Dermis microvascular lymphatic vessel endothelial cell (primary cell): ENCODE measurements at places on chromosomes 12 and 14. TPM values are rescaled to one million over a fixed set of nuclear protein-coding genes. Genes with fewer than 3 reads are reported as not detected.

- DNase-seq = peak; percentile 96
Measured at GRCh38 chr12:10067942-10068341, 30.8 kb downstream of the CLEC1A start.

DNA sequence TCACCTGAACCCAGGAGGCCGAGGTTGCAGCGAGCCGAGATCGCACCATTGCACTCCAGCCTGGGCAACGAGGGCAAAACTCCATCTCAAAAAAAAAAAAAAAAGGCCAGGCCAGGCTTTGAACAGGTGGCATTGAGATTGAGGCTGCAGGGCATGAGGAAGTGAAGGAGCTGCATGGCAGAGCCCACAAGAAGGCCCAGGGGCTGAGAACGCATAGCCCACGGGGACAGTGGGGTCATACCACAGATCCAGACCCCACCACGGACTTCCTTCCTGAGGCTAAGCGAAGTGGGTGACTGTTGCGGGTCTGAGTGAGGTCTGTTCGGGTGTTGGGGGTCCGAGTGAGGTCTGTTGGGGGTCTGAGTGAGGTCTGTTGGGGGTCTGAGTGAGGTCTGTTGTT, 7.8 kb downstream of the JAG2 start:
- no peak for DNase-seq

Gene FOXN4
- total RNA-seq = not detected in 2 replicates

GRCh38 chr12:68012712-68013111, 23.5 kb downstream of the IFNG-AS1 start:
- DNase-seq = no peak

DNA sequence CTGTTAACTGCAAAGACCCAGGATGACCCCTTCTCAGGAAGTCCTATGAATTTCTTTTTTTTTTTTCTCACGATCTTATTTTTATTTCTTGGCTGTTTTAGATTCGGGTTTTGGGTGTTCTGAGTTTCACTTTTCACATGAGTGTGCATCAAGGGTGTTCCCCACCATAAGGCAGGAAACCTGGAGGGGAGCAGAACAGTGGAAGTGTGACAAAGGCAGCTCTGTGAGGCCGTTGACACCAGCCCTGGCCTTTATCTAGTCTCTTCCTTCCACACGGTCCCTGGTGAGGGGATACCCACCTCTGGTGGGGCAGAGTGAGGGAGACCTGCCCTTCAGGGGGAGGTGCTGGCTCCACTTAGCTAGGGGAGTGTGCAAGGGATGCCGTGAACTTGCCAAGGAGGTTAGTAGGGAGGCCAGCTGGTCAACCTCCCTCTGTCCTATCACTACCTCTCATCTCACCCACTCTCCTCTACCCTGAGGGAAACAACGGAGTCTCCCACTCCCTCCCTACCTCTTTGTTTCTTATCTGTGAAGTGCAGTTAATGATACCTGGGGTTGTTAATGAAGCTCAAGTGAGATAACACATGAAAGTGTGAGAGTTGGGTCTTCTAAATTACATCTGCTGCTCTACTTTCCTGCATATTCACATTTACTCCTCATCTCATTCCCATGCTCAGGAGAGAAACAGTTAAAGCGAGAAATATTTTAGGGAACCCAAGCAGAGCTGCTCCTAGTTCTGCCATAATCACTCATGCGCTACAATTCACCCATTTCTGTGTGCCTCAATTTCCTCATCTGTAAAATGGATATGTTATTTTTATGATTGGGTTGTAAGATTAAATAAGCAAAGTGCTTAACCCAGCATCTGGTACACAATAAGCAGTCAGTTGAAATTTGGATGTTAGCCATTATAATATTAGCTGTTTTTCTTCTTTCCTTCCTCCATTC, 4.4 kb upstream of the GALNT6 start:
- no peak for DNase-seq

GRCh38 chr14:103593577-103593976, 30.8 kb downstream of the COA8 start:
- DNase-seq = peak; percentile 53

DNA sequence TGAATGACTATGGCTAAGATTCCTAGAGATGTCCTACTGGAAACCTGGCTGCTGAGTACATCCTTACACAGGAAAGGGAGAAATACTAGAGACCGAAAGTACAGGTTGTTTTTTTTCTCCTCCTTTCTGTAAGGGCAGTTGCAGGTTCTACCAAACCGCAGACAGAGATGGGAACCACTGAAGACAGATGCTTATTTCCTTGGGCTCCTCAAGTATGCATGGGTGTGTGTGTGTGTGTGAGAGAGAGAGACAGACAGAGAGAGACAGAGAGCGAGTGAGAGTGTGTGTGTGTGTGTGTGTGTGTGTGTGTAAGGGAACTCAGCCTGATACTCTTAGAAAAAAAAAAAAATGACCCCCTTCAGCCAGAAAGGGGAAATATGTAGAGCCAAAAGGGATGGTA, 42.5 kb downstream of the MAP4K5 start:
- DNase-seq = no peak

GRCh38 chr12:123952037-123952436, 20.6 kb downstream of the CCDC92 start:
- DNase-seq = no peak

GRCh38 chr12:61011767-61012423, 1248.3 kb upstream of the USP15 start:
- DNase-seq = no peak

Gene PDE3A
- 0.39 and 0.51 TPM in 2 replicates for total RNA-seq

DNA sequence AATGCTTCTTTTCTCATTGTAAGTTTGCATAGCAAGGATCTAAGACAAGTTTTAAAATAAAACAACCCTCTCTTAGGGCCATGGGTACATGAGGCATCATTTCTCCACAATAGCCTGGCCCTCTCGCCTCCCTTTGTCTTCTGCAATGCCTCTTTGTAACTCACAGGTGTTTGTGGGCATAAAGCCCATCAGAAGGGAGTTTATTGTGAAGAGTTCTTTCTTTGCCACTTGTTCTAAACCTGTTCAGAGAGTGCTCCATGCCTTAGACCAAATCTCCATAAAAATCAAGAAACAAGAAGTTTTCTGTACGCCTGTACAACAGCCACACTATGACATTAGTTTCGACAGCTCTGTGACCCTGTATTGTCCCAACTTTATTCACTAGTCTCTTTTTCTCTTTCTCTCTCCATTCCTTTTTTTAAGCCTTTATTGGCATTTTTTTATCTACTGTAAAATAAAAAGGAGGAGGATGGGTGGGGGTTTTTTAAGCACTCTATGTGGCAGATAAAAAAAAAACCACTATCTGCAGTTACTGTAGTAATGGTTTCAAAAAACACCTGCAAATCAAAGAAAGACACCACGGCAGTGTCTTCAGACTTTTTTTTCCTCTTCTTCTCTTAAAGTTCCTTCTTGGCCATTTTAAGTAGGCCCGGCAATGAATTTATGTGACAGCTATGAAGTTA, 1.6 kb downstream of the C12orf42 start:
- DNase-seq = no peak

- no peak for DNase-seq
Measured at GRCh38 chr12:56366948-56367347, 4.3 kb upstream of the APOF start.

DNA sequence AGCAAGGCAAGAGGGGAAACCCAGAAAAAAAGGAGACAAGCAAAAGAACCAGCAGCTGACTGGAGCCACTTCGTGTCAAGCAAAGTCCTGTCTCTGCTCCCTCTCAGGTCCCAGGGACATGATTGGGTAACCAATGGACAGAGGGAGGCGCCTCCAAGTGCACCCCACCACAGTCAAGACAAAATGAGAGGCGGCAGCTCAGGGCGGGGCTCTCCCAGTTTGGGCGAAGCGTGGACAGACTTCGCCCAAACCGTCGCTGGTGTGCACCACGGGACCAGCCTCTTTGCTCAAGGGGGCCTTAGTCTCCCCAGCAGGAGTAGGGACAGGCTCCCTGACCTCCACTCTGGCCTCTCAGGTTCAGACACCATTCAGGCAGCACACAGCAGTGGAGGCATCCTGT, 1.5 kb upstream of the BEGAIN start:
- no peak for DNase-seq

Gene LRTM2
- total RNA-seq = not detected in 2 replicates

Gene PLCZ1
- total RNA-seq = not detected in 2 replicates

Gene PRICKLE1
- total RNA-seq = 9.0 and 16.3 TPM in 2 replicates

Gene NAV3
- total RNA-seq = 2.3 and 10.8 TPM in 2 replicates

- DNase-seq = no peak
Measured at GRCh38 chr12:124754491-124754890, 109.2 kb downstream of the SCARB1 start.

Gene SPTB
- under 0.01 and 0.13 TPM in 2 replicates for total RNA-seq

DNA sequence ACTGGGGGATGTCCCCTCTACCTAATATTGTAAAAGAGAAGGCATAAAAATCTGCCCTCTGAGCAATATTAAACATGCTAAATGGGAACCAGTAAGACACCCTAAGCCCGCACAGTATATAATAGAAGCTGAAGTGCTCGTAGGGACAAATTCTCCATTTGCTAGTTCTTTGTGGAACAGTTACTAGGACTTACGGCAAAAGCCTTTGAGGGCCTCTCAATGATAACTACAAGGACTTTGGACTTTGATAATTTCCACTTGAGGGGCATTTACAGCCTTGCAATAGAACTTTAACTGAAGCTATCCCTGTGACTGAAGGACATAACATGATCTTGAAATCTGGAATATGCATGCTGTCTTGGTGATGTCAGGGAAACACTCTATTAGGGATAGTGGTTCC, 111.5 kb upstream of the IFNG-AS1 start:
- DNase-seq = no peak

DNA sequence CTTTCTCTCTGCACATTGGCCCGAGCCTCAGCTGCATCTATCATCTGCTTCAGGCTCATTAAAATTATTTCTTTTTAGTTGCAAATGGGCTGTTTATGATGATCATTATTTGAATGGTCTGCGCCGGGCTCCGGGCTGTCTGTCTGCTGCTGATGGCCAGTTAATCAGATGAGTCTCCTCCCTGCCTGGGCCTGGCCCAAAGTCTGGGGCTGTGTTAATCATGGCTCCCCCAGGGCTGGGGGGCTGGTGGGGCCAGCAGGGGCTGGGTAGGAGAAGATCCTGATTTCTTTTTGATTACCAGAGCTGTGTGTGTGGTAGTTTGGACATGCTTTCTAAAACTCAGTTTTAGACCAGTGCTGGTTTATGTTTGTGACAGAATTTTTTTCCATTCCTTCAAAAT, 159.1 kb downstream of the PHETA1 start:
- no peak for DNase-seq

Gene USP44
- 3.1 and 4.2 TPM in 2 replicates for total RNA-seq

Gene NPFF
- not detected in 2 replicates for total RNA-seq

DNA sequence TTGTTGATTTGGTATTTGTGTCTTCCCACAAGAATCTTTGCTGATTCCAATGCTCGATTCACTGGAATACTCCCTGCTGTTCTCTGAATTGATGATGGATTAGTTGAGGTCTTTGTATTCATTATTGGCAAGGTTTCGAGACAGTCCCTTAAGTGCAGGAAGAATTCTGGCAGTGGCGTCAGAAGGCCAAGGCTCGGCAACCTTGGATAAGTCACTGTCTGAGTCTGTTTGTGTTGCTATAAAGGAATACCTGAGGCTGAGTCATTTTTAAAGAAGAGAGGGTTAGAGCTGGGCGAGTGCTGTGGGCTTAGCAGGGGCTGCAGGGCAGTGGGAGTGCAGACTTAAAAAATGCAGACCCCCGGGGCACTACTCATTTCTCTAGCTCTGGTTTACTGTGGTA, 56.9 kb downstream of the CHST11 start:
- no peak for DNase-seq

Gene ADCY6
- 27.2 and 35.7 TPM in 2 replicates for total RNA-seq

DNA sequence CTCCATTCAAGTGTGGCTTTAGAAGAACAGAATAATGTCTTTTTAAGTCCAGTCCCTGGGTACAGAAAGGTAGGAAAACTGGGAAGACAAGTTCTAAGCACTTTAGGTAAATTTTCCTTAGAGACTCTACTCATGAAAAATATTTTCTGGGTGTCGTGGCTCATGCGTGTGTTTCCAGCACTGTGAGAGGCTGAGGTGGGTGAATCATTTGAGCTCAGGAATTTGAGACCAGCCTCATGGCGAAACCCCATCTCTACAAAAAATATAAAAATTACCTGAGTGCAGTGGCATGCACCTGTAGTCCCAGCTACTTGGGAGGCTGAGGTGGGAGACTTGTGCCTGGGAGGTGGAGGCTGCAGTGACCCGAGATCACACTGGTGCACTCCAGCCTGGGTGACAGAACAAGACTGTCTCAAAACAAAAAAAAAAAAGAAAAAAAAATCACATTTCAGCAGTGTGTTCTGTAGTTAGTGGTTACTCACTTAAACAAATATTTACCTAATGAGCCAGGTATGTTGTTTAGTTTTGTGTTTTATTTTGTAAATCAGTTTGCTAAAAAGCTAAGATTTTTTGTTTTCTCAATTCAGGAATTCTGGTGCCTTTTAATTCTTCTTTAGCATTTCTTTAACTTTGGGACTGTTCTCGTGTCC, 52.3 kb upstream of the RD3L start:
- no peak for DNase-seq

DNA sequence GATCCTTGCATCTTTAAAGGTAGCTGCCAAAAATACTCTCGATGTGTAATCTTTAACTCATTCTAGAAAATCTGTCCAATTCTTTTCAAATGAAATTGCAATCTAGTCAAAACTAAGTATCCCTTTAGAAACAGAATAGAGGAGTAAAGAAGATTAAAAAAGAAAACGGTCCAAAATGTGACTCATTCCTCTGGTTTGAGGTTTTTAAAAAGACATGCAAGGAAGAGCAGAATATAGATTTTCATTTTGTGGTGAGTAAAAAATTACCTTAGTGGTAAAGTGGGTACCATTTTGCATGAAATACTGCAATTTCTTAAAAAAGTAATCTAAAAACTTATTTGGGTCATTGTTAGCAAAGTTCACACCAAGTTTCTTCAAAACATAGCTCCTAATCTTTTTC, 108.4 kb downstream of the BRMS1L start:
- no peak for DNase-seq

Gene P2RX2
- not detected in 2 replicates for total RNA-seq

- no peak for DNase-seq
Measured at GRCh38 chr12:32255588-32255987, 143.8 kb upstream of the FGD4 start.

Gene CCDC175
- total RNA-seq = not detected in 2 replicates

- DNase-seq = peak; percentile 92
Measured at GRCh38 chr12:124369055-124369826, 74.3 kb downstream of the RFLNA start.

Gene RNU7-1
- not detected in 2 replicates for total RNA-seq

Gene ANGEL1
- 4.0 and 5.2 TPM in 2 replicates for total RNA-seq

DNA sequence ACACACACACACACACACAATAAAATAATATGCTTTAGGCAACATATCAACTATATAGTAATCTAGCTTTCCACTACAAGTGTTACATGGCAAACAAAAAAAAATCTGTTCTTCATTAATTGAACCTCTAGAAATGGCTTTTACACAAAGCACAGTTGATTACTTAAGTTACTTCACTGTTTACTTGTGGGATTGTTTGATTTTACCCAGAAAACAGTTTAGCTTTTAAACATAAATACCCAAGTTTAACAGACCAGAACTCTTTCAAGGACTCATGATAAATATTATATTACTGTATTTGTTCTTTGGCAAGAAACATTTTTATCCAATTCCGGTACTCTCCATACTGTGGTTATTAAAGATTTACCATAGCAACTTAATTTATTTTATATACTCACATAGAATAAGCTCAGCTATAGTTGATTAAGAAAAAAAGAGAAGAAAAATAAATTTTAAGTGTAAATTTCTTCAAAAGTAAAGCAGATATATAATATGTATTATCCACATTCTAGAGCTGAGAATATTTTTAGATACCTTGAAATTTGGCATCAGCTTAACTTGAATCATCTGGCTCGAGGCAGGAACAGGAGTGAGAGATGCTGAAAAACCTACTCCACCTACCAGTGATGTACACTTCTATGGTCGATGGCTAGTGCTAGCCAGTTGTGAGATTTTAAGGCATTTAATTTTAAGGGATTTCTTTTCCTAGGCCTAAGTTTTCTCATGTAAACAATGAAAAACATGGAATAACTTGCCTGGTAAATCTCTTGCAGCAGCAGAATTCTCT, 126.0 kb downstream of the BTG1 start:
- no peak for DNase-seq
